ENCODE measurements at places on chromosomes 16 and 17.
A peak's percentile ranks its signal among the peaks of the same experiment; 100 is the strongest.

DNA sequence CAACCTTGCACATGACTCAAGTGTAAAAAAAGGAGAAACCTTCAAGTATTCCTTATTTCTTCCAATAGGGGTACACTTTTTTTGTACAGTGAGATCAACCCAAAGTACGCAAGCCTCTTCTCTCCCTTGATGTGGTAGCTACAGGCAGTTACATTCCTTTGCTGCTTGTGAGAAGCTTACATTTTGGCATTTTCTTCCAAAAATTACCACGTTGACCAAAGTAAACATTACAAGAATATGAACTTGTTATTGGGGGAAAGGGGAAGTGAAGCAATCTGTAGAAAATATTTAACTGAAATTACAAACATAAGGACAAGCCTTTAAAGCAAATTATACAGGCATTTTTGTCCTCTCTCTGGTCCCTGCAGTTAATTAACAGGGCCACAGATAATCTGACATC is 97.0 kb upstream of the TOB1 start:
- DNase-seq = no peak

- no peak for DNase-seq
These were observed 4.5 kb downstream of the C17orf50 start for GRCh38 chr17:35765086-35765710.

GRCh38 chr17:28370744-28371103 is 617 bp upstream of the VTN start:
- DNase-seq = no peak

- no peak for DNase-seq
These were observed 1.2 kb upstream of the SHISA9 start for GRCh38 chr16:12900156-12900555.

GRCh38 chr17:41800601-41801373 is 11.0 kb downstream of the P3H4 start:
- DNase-seq = peak; percentile 83

GRCh38 chr16:82248677-82249076 is 78.7 kb upstream of the MPHOSPH6 start:
- DNase-seq = no peak

DNA sequence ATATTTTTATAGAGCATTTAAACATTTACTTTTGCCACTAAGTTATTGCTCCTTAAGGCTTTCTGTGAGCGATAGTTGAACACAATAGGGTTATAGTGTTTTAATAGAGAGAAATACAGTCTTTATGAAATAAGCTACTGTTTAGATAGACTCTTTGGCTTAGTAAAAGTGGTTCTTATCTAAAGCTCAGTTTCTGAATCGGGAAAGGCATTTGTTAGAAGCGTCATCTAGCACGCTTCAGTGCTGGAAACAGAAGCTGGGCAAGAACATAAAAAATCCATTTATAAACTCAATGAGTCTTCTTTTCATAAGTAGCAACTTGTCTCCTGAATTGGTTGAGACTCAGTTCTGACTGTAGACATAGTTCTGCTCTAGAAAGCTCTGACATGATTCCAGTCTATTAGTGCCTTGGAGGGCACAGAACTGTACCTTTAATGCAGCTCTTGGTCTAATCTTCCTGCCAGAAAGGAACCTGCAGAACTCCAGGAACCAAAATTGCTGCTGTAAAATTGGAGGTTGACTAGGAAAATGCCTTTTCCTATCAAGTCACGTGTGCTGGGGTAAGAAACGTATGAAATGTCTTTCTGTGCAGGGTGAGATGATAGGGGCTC is 55.4 kb upstream of the DNAJA2 start:
- DNase-seq = no peak

GRCh38 chr17:82808921-82809905 is 30.6 kb downstream of the ZNF750 start:
- DNase-seq = no peak

DNA sequence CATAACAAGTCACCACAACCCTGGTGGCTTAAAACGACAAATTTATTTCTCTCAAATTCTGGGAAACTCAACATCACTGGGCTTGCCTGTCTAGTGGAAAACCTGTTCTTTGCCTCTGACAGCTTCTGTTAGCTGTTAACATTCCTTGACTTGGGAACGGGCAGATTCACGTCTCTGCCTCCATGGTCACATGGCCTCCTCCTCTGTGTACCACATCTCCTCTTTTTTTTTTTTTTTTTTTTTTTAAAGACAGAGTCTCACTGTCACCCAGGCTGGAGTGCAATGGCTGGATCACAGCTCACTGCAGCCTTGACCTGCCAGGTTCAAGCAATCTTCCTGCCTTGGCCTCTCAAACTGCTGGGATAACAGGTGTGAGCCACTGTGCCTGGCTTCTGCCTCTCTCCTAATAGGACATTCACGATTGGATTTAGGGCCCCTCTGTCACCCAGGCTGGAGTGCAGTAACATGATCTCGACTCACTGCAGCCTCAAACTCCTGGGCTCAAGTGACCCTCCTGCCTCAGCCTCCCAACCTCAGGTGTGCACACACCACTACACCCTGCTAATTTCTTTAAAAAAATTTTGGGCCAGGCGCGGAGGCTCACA is 11.7 kb upstream of the LLGL1 start:
- DNase-seq = no peak

GRCh38 chr16:3865241-3865640 is 15.3 kb downstream of the CREBBP start:
- DNase-seq = no peak

DNA sequence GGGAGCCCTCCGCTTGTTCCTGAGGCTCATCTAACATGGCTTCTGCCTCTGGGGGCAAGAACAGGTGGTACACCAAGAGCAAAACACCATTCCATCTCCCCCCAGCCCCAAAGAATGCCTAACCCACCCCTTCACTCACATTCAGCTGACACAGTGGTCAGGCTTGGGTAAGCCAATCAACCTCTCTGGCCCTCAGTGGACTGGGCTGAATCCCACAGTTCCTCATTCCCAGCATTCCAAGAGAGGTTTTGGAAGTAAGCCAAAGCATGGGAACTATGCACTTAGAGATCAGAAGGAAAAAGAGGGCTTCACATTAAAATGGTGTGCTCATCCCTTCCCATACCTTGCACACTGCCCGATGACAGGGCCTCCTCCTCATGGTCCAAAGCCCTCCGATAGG is 7.8 kb downstream of the PIGS start:
- no peak for DNase-seq
